ENCODE measurements at places on chromosomes 5 and 9.

DNA sequence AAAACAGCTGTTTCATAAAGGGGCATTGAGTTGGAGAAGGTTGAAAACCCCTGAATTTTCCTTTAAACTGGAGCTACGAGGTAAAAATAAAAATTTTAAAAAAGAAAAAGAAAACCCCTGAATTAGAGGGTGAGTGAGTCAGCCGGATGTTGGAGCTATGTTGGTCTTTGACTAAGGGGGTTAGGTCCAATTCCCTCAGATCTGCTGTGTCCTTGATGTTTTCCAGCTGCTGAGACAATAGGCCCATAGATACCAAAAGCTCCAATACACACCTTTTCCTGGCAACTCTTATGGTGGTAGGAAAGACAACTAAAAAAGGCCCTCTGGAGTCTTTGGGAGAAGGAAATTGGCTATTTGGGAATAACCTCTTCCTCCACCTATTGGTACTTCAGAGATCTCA, 79.4 kb upstream of the SAP30L start:
- DNase-seq = no peak

DNA sequence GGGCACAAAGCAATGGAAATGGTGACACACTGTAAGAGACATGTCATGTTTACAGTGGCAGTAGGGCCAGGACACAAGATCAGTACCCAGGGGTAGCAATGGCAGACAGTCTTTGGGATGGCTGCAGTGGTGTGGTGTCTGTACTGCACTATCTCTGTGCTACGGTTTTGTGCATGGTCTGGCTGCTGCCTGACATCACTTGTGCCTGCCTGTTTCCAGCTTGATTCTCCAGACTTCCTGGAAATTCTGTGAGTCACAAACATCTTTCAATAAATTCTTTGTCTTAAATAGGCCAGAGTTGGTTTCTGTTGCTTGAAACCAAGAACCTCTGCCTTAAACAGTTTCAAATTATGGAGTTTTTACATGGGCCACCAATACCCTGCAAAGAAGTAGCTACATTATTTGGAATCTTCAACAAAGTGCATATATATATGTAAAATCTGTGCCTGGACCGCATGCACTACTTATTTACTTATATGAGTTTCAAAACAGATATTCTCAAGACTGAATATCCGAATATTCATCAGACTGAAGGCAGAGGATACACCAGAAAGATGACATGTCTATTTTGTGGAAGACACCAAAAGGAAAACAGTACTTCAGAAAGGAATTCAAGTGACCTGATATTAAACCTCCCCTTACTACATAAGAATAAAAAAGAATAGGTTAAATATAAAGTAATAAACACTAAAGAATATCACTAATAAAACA, 188.1 kb downstream of the RFX3 start:
- DNase-seq = peak; percentile 29

GRCh38 chr5:72487177-72487576, 20.0 kb downstream of the ZNF366 start:
- no peak for DNase-seq

GRCh38 chr5:76820526-76820890, 1.7 kb downstream of the F2RL1 start:
- no peak for DNase-seq

- no peak for DNase-seq
Measured at GRCh38 chr9:4126184-4126865, 173.5 kb downstream of the GLIS3 start.

Data from HFF-Myc (cell line).